Activated CD8-positive, alpha-beta memory T cell treated with anti-CD3 and anti-CD28 coated beads, Interleukin-2, amount 50 U/mL, for 4 hours (primary cell): ENCODE measurements at places on chromosomes 3 and 15.

- no peak for DNase-seq
Measured at GRCh38 chr3:29311795-29312194, 30.9 kb downstream of the RBMS3 start.

DNA sequence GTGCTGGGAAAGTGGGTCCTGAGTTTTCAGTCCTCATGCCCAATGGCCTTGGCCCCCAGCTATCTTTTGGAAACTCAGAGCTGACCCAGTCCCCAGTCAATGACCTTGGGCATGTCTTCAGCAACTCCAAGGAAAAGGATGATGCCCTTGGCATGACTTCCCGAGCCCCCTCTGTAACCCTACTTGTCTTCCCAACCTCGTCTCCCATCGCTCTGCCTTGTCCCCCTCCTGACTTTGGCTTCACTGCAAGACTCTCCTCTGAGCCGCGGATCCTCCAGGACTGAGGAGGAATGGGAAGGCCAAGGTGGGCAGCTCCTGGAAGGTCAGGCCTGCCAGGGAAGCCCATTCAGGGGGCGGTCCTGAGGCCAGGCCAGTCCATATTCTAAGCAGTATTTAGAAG, 73.5 kb upstream of the MEF2A start:
- no peak for DNase-seq

DNA sequence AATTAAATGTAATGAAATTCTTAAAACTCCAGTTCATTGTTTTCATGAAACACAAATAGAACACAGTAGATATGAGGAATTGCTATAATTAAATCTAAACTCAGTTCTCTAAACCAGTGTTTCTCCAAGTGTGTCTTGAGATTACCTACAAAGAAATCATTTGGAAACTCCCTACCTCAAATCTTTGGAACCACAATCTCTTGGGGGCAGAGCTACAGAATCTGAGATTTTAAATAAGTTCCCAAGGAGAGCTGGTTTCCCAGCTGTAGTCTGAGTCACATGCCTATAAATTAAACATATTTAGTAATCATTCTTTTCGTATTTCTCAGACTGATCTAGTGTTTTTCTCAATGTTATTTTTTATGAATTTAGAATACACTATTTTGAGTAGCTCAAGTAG, 17.0 kb upstream of the ACTC1 start:
- no peak for DNase-seq

DNA sequence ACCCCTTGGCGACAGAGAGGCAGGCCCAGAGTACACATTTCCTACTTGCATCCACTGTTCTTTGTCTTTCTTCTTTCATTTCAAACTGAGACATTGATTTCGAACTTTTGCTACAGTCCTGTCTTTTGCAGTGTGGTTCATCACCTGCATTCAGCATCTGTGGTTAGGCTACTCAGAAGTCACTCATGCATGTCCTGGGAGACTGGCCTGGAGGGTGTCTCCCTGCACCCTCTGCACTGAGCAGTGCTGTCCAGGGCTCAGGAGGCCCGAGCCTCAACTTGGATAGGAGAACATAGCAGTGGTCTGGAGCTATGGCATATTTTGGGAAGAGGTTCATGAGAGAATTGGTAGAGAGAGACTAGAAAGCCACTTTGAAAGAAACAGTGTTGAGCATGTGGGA, 240.2 kb upstream of the TPRG1 start:
- no peak for DNase-seq

DNA sequence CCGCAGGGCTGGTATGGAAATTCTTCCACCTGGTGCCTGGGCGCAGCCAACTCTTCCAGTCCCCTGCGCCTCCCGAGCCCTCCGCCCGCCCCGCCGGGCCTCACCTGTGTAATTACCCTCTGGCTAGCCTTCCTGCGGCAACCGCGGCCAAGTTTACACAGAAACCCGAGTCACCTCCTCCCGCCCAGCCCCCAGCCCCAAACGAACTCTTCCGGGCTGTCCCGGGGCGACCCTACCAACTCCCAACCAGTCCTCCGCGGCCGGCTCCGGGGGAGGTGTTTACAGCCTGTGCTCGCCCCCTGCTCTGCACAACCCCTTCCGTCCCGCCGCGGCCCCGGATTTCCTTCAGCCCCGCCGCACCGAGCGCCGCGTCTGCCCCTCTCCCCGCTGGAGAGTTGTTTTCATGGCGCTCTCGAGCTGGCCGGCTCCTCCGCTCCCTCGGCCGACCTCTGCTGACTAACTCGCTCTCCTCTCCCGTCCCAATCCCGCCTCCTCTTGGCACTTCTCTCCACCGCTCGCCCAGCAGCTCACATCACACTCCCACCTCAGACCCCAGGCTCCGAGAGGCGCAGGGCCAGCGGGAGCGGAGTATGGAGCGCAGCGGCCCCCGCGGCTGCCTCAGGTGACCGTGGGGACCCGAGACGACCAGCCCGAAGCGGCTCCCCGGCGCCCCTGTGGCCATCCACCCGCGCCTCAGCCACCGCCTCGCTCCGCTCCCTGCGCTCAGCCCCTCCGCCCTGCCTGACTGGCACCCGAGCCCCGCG, 538 bp downstream of the ATOSA start:
- DNase-seq: peak; percentile 56

GRCh38 chr3:158570999-158571702, at the start of gene MLF1:
Gene MLF1 (plus strand): TSS chr3:158571194. CDS start chr3:158571301, 107 bp downstream.
- DNase-seq: peak; percentile 74

GRCh38 chr15:72200395-72201237, 3.0 kb upstream of the GRAMD2A start:
- DNase-seq: no peak

DNA sequence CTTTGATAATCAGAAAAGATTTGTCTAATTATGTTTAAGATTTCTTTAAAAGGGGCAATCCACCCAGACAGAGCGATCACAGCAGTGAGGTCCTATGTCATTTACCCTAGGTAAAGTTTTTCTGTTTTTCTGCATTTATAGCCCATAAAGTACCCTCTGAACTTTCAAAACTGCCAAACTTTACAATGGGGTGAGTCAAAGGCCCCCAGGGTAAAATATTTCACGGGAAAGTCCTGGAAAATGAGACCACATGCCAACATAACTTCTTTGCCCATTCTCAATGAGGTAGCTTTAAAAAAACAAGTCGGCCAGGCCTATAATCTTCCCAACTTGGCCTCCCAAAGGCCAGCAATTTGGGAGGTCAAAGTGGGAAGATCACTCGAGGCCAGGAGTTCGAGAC, 53.0 kb downstream of the SUCLG2 start:
- no peak for DNase-seq

DNA sequence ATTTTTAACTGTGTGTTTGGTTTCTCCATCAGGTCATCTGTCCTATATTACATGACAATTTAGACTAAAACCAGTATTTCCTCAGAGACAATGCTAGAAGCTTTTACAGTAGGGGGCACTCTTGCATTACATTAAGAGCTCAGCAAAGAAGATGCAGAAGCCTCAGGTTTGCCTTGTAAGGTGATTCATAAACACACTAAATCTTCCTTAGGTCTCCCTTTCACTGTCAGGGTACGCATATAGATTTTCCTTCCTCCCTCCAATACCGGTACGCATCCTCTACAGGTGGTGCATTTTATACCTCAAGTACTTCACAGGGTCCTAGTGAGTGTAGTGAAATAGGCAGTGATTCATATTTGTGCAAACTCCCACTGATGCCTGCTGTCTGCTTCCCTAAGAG, 46.5 kb downstream of the CD86 start:
- no peak for DNase-seq

DNA sequence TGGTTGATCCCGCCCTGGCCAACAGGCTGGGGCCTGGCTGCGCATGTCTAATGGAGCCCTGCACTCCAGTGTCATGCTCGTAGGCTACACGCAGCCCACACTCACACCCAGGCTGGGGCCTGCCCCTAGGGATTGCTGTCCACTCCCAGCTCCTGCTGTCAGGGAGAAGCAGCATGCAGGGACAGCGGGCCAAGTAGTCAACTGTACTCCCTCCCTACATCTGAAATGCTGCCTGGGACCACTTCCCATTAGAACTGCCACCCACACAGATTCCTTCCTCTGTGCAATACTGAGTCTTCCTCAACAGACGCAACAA, 16.1 kb downstream of the ALS2CL start:
- DNase-seq: no peak

- DNase-seq: no peak
Measured at GRCh38 chr3:52917044-52917443, 19.7 kb upstream of the STIMATE start.

GRCh38 chr3:183253528-183254486, 754 bp downstream of the B3GNT5 start:
- peak; percentile 38 for DNase-seq

DNA sequence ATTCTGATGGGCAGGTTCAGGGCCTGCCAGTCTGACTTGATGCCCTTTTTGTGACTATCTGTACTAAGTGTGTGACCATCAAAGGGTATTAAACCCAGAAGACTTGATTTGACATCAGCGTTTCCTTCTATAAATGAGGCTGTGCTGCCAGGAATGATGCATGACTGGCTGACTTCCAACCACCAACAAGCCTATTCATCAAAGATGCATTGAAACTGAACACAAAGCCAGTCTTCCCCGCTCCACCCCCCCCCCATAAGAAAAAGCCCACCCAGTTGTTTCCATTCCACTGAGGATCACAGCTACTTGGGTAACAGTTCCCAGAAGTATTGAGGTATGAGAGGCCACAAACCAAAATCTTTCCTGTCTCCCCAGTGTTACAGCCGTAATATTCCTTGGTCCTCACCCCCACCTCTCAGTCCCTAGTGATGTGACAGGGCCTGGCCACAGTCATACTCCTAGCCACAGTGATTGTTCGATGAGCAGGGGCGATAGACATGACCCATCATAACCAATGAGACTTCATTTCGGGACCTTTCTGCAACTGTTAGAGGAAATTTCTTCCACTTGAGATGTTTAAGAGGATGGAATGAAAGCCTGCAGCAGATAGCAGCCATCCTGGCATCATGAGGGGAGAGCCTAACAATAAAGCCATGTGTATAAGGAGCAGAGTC, 22.6 kb downstream of the SH3BP5 start:
- no peak for DNase-seq

DNA sequence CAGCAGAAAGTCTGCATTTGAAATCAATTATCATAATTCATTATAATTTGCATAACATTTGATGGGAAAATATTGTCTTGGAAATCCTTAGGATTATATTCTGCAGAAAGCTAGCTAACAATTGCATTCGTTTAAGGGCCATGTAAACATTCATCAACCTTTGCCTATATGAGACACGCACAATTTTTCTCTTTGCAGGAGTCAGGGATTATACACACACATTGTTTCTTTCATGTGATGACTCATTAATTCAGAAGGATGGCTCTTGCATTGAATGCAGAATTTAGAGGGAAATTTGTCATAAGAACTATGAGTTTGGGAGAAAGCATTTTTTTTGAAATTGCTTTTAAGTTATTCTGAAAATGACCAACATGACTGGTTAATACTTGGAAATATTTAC, 844.7 kb downstream of the DIPK2A start:
- DNase-seq: no peak

DNA sequence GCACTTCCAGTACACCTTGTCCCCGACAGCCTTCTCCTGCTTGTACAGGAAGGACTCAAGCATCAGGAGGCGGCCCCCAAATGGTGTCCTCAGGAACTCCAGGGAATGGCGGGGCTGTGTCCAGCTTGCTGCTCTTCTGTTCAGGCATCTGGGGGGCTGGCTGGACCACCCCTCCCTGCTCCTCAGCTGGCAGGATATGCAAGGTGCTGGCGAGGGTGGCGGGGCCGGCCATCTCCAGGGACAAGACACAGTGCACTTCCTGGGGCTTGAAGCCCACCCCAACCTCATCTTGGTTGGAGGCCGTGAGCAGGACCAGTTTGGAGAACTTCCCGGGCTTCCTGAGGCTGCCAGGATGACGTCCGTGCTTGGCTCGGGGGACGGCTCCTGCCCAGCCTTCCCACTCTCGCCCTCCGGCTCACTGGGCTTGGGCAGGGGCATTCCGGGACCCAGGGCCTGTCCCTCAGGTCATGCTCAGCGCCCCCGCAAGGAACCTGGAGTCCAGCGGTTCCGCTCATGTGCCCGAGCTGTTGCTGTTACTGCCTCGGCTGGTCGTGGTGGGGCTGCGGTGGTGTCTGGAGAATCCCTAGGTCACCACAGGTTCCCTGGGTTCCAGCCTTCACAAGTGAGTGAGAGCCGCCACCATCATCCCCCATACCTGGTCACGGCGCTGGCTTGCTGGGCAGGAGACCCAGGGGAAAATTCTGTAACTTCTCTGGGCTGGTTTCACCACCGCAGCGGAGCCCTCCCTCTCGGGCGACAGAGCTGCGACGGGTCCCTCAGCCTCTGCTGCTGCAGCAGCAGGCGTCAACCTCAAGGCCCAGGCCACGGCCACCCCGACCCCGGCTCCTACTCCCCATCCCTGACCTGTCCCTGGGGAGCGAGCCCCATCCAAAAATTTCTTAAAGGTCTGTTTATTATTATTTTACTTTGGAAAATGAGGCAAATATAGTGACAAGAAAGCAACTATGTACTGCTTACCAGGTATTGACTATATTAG, 82.8 kb upstream of the FXR1 start:
- DNase-seq: no peak

DNA sequence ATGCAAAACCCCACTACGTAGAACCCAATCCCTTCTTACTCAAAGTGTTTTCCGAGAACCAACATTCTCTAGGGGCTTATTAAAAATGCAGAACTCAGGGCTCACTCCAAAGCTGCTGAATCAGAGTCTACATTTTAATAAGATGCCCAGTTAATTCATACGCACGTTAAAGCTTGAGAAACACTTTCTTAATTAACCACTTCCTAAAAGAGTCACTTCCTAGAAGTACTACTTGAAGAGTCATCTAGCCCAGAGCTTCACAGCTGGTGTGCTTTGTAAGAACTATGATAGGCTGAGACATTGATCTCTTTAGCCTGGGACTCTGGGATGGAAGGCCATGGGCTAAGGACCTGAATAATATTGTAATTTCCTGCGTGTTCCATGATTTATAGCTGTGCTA, 9.0 kb downstream of the COL6A5 start:
- no peak for DNase-seq

GRCh38 chr3:114566767-114567166, 272.9 kb downstream of the TIGIT start:
- DNase-seq: no peak

DNA sequence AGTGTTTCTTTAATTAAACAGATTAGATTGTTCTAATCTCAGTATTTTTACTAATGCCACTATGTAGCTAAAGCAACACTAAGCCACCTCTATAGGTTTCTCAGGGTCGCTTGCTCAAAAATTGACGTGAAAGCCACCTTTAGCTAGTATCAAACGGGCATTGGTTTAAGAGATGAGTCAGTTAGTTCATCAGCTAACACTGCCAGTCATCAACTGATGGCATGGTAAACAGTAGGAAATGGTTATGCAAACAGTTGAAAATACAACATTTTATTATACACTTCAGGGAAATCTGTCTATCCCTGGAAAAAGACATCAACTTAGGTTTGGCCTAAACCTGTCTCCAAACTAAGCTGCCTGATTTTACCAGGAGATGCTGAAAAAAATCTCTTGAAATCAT, 582.3 kb upstream of the NAALADL2 start:
- DNase-seq: no peak
